Activated CD8-positive, alpha-beta memory T cell treated with anti-CD3 and anti-CD28 coated beads, Interleukin-2, amount 50 U/mL, for 4 hours (primary cell): ENCODE measurements at places on chromosomes 7 and 10.

DNA sequence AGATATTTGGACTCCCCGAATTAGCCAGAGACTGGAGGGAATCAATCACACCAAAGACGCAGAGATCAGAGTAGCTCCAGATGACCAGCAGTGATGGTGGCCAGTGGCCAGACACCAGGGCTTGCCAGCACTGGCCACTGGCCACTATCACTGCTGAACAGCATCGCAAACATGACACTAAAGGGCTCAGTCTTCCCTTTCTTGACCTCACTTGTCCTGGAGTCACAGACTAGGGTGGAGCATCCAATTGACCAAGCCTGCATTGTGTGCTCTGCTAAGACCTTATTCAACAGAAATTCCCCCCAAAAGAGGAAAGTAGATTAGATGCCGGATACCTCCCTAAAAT lies 234.7 kb downstream of the CREB5 start:
- DNase-seq = no peak

- DNase-seq = no peak
Measured at GRCh38 chr10:84452003-84452402, 123.6 kb downstream of the CCSER2 start.

- DNase-seq = no peak
Measured at GRCh38 chr7:132773527-132773956, 197.3 kb upstream of the PLXNA4 start.

DNA sequence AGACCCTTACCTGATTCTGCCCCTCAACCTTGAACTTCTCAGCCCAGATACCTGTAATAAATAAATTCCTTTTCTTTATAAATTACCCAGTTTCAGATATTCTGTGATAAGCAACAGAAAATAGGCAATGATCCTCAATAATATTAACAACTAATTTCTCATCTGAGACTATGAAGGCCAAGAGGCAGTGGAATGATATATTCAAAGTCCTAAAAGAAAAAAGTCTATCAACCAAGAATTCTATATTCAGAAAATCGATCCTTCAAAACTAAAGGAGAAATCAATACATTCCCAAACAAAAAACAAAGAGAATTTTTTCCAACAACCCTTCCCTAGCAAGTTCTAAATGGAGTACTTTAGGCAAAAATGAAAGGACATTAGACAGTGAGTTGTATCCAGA lies 279.6 kb downstream of the PTPRN2 start:
- no peak for DNase-seq

GRCh38 chr7:130917669-130918128 lies 183.7 kb upstream of the KLF14 start:
- no peak for DNase-seq

DNA sequence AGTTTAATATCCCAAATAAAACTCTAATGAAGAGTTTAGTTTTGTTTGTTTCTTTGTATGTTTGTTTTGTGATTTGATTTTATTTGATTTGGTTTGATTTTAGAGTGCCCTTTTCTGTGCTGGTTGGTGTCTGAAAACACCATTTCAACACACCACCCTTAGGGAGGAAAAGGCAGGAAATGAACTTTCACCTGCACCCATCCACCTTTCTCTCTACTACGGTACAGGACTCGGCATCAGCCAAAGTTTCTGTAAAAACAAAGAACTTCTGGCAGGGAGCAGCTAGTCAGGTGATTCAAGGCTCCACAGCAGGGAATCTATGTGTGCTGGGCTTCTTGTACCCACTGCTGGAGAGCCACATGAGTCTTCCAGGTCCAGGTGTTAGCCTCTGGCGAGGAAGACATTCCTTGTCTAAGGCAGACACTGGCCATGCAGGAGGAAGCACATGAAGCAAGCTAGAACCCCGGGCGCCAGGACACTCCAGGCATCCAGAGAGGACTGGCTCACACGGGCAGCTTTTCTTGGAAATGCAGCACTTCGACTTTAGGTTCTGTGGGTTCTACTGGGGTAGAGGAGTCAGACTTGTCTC lies 22.1 kb upstream of the STK17A start:
- no peak for DNase-seq

DNA sequence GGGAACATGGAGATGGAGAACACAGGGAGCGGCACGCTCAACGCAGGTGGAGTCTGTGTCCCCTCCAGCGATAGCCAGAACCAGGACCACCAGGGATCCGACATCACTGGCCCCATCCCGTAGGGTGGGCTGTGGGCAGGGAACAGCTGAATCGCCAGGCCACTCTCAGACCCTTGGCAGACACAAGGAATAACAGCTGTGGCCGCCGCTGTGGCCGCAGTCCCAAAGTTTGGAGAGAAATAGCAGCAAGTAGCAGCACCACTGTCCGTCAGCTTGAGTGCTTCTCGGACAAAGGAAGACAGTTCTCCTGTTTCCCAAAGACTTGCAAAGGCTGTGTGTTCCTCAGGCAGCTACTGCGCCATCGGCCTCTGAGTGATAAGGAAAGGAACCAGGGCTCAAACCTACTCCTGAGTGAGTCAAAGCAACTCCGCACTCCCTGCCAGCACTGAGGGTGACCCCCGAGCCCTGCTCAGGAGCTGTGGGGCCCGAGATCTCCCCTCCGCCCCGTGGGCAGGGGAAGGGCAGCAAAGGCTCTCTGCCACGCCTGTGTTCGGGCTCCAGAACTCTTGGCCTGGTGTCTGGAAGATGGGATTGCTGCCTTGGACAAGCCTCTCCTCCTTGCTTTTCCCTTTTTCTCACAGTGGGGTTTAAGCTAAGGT lies 82.3 kb upstream of the FAM20C start:
- no peak for DNase-seq

DNA sequence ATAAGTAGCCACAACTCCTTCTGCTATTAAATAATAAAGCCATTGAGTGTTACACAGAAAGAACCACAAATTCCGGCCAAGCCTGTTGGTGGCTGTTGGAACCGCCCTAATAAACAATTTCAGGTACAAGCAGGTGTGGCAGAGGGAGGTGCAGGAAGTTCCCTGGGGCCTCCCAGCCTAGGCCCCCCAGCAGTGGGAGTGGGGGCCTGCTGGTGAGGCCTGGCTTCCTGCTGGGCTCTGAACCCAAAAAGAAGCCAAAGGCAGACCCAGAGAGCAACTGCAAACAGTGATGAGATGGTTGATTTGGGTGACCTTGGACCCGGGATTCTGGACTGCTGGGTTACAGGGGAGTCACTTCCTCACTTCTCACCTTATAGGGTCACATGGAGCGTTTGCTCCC lies 21.0 kb upstream of the LMTK2 start:
- no peak for DNase-seq

DNA sequence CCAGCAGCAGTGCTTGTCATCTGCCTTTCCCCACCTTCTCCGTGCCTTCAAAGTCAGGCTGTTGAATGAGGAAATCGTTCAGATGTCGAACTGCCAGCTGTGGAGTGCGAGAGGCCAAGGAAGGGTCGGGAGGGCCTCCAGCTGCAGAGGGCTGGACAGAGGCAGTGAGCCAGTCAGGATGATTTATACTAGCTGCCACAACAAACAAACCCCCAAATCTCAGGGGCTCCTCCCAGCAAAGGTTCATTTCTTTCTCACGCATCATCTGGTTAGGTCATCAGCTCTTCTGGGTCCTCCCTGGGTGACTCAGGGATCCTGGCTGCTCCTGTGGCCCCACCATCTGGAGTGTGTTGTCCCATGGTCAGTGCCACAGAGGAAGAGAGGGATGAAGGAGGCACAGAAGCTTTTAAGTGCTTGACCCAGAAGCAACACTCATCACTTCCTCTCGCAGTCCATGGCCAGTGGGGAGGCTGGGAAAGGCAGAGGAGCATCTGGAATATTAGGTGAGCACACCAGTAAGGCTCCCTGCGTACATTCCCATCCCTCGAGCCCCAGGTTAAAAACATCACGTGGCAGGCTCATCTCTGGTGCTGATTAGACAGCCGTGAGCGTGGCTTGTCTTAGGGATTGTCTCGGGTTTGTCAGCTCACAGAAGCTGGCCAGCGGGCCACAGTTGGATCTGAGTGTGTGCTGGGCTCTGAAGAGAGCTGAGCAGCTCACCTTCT lies 140.7 kb downstream of the RGS10 start:
- DNase-seq = no peak

GRCh38 chr7:83015916-83016315 lies 146.8 kb downstream of the PCLO start:
- no peak for DNase-seq

DNA sequence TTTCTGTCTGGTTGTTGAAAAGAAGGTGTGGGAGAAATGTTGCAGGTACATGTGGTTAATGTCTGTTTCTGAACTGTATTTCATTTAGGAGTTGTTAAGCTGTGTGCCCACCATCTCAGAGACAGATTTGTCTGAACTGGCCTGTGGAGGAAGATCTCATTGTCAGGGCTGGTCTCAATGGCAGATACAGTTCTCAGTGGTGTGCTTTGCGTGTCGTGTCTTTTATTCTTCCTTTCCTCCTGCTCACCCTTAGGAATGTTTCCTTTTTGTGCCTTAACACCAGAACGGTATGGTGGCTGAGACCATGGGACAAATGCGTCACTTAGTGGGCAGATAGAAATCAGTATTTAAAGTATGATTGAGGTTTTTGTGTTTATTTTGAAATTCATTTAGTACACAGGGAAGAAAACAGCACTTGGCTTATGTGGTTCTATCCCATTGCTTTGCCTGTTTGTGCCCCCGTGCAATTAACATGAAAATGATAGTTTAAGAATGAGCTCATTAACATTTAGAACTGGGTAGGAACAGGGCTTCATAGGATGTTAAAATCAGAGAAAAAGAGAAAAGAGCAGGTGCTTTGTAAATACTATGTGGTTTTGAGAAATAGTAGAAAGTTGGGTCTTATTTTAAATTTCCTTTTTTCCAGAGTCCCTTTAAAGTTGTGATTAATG lies 112.6 kb downstream of the AUTS2 start:
- no peak for DNase-seq

- DNase-seq = no peak
Measured at GRCh38 chr10:95451150-95451549, 110.0 kb downstream of the SORBS1 start.

- DNase-seq = no peak
Measured at GRCh38 chr7:5793361-5794072, 12.1 kb upstream of the RNF216 start.

DNA sequence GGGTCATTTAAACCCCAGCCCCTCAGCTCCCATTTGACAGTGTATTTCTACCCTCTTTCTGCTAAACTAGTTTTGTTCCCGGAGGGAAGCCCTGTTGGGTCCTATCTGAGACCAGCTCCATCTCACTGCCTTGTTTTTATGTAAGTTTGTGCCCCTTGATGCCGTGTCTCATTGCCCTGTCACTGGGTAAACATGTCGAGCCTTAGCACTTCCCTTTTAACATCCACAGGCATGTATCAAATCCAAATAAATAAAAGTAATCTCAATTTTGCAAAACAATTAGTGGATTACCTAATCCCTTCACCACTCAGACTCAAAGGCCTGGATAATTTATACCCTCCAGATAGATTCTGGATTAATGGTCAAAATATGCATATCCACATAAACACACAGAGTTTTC lies 115.7 kb downstream of the CACNA2D1 start:
- no peak for DNase-seq

DNA sequence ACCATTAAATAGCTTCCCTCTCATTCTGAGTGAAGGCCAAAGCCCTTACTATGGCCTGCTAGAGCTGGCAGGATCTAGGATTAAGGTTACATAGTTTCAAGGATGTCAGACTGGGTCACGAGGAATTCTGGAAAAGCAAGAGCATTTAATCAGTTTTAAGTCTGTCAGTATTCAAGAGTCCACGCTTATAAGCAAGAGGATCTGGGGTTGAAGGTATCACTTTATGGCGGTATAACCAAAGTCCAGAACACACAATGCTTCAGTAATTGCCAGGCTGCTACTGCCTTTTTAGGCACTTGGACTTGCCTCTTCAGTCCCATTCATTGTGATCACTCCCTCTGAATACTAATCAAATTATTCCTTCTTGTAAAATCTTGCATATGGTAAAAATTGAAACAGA lies 101.0 kb downstream of the HBP1 start:
- DNase-seq = no peak

DNA sequence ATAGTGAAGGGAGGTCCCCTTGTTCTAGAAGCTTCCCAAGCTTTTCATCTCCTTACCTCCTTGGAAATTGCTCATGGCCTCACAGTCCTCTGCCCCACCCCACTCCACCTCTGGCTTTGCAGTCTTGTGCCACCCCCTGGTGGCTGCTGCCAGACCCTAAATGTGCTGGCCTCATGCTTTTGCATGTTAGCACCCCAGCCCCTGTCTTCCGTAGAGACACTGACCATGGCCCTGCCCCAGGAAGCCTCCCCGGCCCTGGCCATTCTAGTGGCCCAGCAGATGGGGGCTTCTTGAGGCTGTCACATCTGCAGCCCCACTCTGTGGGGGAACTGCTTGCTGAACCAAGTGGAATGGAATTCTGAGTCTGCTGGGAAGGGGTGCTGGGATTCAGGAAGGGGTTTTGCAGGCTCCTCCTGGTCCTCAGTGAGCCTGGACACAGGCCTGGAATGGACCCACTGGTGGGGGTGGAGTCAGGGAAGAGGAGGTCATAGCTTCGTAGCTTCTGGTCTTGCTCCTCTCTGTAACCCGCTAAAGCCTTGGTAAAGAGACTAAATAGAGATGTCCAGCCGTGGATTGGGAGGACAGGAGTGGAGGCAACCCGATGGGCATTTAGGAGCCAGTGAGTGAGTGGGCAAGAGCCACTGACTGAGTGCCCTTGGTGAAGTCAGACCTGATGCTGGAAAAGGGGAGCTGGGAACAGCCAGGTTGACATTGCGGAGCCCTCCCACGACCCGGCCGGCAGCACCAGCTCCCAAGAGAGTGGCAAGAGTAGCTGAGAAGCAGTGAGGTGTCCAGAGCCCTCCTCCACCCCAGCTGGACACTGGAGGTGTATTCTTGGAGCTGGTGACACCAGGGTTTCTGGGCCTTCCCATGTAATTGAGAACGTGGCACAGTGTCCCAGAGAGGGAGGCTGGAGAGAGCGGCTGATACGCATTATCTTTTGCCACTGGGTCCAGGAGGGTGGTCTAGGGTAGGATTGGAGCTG lies 20.9 kb downstream of the RAMP3 start:
- DNase-seq = no peak

DNA sequence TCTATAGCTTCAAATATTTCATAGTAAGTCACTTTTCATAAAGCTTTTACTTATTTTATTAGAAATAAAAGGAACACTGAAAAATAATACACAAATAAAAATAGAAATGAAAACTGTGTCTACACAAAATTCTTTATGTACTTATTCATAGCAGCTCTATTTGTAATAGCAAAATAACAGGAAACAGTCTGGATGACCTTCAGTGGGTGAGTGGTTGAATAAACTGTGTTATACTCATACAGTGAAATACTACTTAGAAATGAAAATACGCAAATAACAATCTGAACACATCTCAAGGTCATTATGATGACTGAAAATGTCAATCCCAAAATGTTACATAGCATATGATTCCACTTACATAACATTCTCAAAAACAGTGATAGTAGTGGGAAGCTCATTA lies 138.7 kb upstream of the PCLO start:
- DNase-seq = no peak

GRCh38 chr7:117562759-117563158 lies 82.9 kb downstream of the CFTR start:
- DNase-seq = no peak

DNA sequence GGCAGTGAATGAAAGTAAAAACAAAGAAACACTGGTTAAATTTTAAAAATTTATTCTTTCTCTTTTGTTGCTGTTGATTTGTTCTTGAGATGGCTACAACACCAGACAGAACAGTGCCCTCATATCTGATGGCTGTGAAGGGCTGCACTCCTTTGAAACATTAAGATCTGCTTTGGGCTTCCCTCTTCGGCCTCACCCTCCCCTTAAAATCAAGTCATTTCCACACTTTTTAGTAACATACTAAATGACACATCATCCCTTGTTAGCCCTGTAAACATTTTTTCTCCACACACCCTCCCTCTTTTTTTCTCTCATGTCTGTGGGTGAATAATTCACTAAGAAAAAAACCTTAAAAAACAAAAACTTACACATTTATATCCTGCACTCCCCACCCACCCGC lies 16.4 kb downstream of the IRF5 start:
- DNase-seq = no peak

GRCh38 chr10:110378533-110379108 lies 73.9 kb upstream of the SMNDC1 start:
- no peak for DNase-seq
